SJSA1 (cell line): ENCODE measurements at places on chromosomes 3 and 15. TPM values are rescaled to one million over a fixed set of nuclear protein-coding genes. Genes with fewer than 3 reads are reported as not detected.

DNA sequence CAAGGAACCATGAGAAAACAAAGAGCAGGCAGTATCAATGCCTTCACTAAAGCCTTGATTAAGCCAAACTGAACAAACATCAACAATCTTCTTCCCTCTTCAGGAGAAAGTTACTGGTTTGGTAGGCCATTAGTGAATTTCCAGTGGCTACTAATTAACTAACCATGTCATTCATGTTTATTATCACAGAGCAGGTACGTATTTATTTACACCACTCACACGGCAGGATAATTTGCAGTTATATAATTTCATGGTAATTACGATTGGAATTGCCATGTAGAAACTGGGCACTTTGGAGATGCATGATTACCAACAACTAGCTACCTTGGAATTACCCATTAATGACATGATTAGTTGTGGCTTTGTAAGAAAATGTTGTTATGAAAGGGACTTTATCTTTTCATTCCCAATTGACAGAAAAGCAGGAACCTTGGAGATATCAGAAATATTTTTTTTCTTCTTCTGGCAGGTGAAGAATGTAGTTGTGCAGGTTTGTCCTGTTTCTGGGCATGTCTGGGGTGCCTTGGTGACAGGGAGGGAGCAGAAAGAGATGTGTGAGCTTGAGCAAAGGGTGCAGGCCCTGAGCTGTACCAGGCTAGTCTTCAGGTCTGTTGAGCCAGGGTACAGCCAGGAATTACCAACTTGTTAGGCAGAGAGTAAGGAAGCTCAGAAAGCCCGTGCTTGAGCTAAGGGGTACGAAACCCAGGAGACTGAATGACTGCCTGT, 310.7 kb downstream of the RORA start:
- no peak for DNase-seq
- no peaks in the 10 kb centered on the region for H3K36me3 ChIP-seq
- H3K4me3 ChIP-seq: no peak overlapping the region
- H3K27me3 ChIP-seq: 0 out of 2 replicates have a peak, but pooled peaks cover 2% of the 10 kb centered on the region

The NR2E3 gene
- total RNA-seq: not detected in 2 replicates

DNA sequence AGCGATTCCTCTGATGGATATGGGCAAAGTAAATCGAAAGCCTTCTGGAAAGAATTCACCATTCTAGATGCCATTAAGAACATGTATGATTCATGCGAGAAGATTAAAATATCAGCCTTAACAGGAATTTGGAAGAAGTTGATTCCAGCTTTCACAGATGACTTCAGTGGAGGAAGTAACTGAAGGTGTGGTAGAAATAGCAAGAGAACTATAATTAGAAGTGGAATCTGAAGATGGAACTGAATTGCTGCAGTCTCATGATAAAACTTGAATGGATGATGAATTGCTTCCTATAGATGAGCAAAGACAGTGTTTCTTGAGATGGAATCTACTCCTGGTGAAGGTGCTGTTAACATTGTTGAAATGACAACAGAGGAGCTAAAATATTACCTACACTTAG, 30.1 kb upstream of the TBC1D23 start:
- no peak for DNase-seq
- H3K36me3 ChIP-seq: no peaks in the 10 kb centered on the region
- H3K4me1 ChIP-seq: peaks cover 19% of the 10 kb centered on the region
- H3K4me3 ChIP-seq: no peak overlapping the region
- no peaks in the 10 kb centered on the region for H3K27me3 ChIP-seq
- H3K27ac ChIP-seq: no peak overlapping the region

DNA sequence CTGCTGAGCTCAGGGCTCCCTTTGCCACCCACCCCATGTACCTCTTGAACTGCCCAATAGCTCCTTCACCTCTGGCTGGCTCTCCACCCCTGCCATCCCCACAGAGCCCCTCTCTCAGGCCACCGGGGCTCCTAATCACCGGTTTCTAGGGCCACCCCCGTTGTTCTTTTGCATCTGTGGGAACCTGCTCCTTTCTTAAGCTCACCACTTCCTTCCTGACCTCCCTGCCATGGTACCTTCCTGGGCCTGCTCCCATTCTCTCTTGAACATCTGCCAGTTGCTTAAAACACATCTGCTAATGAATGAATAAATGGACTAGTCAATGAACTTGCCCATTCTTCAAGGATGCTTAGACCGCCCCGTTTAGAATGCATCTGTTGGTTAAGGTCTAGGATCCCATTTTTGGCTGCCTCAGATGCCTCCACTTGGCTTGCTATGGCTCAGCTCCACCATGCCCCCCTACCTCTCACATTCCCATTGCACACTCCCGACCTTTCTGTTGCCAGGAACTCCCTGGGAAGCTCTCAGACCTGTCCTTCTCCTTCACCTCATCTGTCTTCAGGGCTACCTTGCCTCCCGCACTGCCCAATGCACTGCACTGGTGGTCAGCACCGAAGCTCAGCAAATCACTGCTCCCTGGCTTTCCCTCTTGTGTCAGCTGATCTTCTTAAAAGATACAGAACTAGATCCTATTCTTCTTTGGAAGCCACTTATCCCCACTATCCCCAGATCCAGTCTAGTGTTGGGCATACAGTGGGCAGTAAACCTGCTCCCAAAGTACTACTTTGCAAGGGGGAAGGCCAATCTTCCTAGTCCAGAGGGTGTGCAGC, 9.1 kb downstream of the AMOTL2 start:
- peaks cover 98% of the 10 kb centered on the region for H3K36me3 ChIP-seq
- no peak for DNase-seq
- H3K4me3 ChIP-seq: no peak overlapping the region
- peak overlapping the region; percentile 64 for H3K27ac ChIP-seq

- peak overlapping the region; percentile 72 for H3K4me3 ChIP-seq
- H3K27ac ChIP-seq: no peak overlapping the region
- no peaks in the 10 kb centered on the region for H3K27me3 ChIP-seq
- peaks cover 10% of the 10 kb centered on the region for H3K4me1 ChIP-seq
- H3K36me3 ChIP-seq: peaks cover 15% of the 10 kb centered on the region
- DNase-seq: peak; percentile 56
These were observed 970 bp downstream of the BBX start for GRCh38 chr3:107523539-107524325.

The ROBO2 gene
- total RNA-seq: not detected in 2 replicates

GRCh38 chr3:186075931-186076567, 32.8 kb downstream of the ETV5 start:
- no peaks in the 10 kb centered on the region for H3K27me3 ChIP-seq
- peaks cover 57% of the 10 kb centered on the region for H3K36me3 ChIP-seq
- DNase-seq: no peak
- no peak overlapping the region for H3K27ac ChIP-seq
- H3K4me3 ChIP-seq: no peak overlapping the region
- peaks cover 8% of the 10 kb centered on the region for H3K4me1 ChIP-seq

The SEMA6D gene
- total RNA-seq: 2.3 and 3.7 TPM in 2 replicates

GRCh38 chr3:161067335-161067734, 37.8 kb downstream of the B3GALNT1 start:
- peaks cover 28% of the 10 kb centered on the region for H3K4me1 ChIP-seq
- no peak overlapping the region for H3K4me3 ChIP-seq
- no peaks in the 10 kb centered on the region for H3K27me3 ChIP-seq
- no peaks in the 10 kb centered on the region for H3K36me3 ChIP-seq
- DNase-seq: no peak

The REC114 gene
- total RNA-seq: not detected in 2 replicates

DNA sequence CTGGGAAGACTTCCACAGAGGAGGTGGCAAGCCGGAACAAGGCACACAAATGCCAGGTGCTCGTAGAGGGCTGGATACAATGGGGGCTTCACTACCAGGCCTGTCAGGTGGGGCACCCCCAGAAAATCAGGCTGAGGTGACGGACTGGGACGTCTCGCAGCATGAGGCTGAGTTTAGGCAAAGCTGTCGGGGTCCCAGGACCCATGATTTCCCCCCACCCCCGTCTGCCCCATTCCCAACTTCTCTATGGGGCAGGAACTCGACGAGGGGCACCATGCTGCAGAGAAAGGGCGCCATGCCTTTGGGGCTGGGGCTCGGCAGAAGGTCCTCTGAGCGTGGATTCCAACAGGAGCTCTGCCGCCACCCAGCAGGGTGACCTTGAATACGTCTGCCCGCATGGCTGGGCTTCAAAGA, 65.7 kb upstream of the HES1 start:
- no peaks in the 10 kb centered on the region for H3K27me3 ChIP-seq
- H3K36me3 ChIP-seq: no peaks in the 10 kb centered on the region
- H3K4me1 ChIP-seq: peaks cover 35% of the 10 kb centered on the region
- peak overlapping the region; percentile 90 for H3K27ac ChIP-seq
- H3K4me3 ChIP-seq: peak overlapping the region; percentile 41

DNA sequence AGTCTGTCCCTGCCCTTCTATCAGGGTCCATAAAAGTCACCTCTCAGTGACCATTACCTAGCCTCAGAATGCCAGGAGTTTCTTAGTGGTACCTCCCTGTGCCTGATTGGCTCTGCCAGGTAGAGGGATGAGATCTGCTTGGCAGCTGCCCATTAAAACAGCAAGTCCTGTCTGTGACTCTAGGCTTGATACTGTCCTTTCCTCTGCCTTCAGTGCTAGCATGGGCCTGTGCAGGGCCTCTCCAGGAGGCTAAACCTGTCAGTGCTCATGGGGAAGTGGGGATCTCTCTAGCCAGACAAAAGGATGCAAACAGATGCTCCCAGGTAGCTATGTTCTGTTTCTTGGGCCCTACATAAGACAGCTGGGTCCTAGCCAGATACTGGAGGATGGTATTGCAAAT, 10.0 kb upstream of the MANF start:
- H3K27me3 ChIP-seq: no peaks in the 10 kb centered on the region
- H3K4me1 ChIP-seq: no peaks in the 10 kb centered on the region
- H3K27ac ChIP-seq: no peak overlapping the region

The SPSB4 gene
- total RNA-seq: 0.05 TPM in 1 of 2 replicates, not detected in the other

- H3K4me1 ChIP-seq: peaks cover 4% of the 10 kb centered on the region
- H3K36me3 ChIP-seq: no peaks in the 10 kb centered on the region
- no peak for DNase-seq
- no peak overlapping the region for H3K4me3 ChIP-seq
- H3K27me3 ChIP-seq: no peaks in the 10 kb centered on the region
These were observed 15.4 kb upstream of the CX3CR1 start for GRCh38 chr3:39295184-39295775.

DNA sequence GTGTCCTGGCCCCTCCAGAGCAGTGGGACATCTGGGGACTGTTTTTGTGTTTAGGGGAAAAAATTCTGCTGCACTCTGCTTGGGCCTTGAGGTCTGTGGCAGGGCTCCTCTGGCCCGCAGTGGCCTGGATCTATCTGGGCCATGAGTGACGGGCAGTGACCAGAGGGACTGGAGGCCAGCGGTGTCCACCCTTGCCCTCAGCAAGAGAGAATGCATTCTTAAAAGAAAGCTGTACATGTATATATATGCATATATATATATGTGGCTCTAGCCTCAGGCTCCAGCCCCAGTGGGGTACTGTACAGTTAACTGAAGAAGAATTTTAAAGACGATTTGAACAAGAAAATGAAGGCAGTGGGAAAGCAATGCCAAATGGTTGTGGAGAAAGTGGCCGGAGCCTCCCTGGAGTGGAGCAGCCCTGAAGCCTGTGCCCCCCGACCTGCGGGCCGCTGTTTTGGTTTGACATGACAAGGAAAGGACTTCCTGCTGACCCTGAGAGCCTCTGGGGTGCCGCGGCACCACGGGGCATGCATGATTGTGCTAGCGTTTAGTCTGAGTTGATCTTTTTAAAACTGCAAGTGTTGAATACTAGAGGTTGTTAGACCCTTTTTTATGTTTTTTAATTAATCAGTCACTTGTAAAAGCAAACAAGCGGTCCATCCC, 52.2 kb downstream of the PLXNA1 start:
- no peaks in the 10 kb centered on the region for H3K4me1 ChIP-seq
- no peak overlapping the region for H3K4me3 ChIP-seq
- H3K36me3 ChIP-seq: peaks cover 37% of the 10 kb centered on the region
- no peak overlapping the region for H3K27ac ChIP-seq
- DNase-seq: no peak

The MYLK gene
- total RNA-seq: 147 and 213 TPM in 2 replicates

GRCh38 chr3:197504641-197505121, 51.1 kb downstream of the BDH1 start:
- H3K4me3 ChIP-seq: no peak overlapping the region
- no peak overlapping the region for H3K27ac ChIP-seq
- H3K36me3 ChIP-seq: no peaks in the 10 kb centered on the region
- no peak for DNase-seq

The SUCNR1 gene
- 0.05 TPM in 1 of 2 replicates, not detected in the other for total RNA-seq
